ENCODE measurements at places on chromosomes 2 and 18.

DNA sequence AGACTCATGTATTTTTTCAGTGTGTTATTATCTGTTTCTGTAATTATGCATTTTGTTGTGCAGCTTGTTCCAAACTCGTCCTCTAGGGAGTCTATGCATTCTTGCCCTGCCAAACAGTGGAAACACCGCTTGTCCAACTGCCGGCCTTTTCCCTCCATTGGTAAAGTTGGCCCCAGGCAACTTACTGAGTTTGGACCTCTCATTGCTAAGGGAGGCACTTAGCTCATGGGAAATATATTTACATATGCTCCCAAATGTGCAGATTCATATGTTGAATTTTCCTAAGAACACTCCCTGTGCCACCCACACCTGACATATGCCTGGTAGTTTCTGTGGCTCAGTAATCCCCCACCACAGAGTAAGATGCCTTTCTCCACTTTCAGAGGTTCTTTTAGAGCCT lies 98.0 kb downstream of the TMEM185B start:
- no peak for DNase-seq

DNA sequence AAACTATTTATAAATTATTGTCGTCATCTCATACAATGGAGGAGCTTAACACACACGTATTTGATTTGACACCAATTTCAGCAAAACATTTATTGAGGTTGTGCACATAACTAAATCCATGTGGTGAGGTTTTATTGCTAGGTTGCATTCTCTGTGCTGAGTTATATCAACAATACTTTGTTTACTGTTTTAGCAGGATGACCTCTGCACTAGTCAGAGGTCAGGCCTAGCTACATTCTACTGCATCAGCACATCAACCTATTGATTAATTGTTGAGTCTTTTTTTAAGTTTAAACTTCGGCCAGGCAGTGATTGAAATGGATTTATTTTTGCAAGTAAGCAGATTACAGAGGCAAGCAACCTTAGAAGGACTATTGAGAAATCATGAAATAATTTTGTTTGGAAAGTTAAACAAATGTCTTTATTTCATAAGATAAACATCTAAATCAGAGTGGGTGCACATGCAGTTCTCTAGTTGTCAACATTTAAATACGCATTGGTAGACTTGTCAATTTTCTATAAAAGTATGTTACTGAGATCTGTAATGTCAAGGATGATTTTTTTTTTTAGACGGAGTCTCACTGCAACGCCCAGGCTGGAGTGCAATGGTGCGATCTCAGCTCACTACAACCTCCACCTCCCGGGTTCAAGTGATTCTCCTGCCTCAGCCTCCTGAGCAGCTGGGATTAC lies 75.2 kb upstream of the CD28 start:
- DNase-seq = no peak

DNA sequence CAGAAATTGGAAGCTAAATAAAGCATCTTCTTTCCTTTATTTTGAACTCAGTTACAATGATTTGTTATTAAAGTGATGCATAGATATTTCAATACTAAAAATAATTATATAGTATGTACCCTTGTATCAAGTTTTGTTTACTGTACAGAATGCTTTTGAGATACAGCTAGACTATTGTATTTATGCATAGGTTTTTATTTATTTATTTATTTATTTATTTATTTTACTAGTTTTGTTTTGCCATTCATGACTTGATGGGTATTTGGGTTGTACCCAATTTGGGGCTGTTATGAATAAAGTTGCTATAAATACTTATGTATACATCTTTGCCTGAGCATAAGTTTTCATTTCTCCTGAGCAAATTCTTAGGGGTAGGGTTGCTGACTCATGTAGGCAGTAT lies 118.7 kb upstream of the NXPH2 start:
- DNase-seq = no peak

- DNase-seq = no peak
Observed at GRCh38 chr2:99802734-99803133, 312.9 kb upstream of the REV1 start.

GRCh38 chr2:191678437-191679100 lies 633 bp downstream of the NABP1 start:
- peak; percentile 67 for DNase-seq

DNA sequence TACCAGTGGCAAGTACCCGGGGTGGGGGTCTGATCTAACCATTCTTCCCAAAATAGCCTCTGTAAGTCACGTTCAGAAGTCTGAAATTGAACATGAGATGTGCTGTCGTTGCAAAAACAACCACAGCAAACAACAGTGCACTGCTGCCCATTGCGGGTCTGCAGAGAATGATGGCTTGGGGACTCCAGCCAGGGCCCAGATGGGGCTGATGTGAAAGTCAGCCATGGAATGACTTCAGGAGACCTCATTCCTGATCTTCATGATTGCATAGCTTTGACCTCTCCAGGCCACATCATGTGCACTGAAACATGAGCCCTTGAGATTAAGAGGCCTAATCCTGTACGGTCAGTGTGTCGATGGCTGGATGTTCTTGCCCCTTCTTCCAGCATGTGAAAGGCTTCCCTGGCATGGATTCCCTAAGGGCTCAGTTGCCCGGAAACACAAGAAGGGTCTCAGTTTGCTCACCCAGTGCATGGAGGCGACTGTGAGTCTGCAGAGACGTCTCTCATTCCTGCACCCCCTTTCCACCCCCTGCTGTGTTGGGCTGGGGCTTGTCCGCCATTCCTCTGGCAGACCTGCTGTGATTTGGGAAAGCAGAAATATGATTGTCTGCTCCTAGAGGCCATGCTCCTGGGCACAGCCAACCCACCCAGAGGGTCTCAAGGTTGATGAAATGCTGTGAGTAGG lies 191.6 kb downstream of the SEPTIN10 start:
- DNase-seq = no peak

DNA sequence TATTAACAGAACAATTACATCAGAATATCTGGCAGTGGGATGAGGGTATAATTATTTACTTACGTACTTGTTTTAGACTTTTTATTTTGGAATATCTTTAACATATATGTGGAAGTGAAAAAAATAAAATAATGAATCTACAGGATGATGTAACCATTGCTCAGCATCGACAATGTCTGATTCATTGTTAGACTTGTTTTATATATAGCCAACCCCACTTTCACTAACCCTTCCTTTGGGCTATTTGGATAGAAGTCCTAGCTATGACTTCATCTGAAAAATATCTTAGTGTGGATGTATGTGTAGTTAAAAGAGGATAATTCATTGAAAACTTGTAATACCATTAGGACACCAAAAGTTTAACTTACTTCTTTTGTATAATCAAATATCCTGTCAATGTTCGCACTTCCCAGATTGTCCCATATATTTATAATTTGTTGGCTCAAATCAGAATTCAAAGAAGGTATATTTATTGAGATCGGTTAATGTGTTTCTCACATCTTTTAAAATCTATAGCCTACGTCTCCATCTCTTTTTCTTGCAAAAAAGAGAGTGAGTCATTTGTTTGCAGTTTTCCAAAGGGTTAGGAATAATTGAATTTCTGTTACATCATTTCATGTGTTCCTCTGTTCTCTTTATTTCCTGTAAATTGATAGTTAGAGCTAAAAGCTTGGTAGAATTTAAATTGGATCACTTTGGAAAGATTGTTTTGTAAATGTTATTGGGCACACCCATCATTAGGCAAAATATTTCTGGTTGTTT lies 506.1 kb upstream of the FAM98A start:
- DNase-seq = no peak

GRCh38 chr2:133658020-133658903 lies 90.0 kb upstream of the NCKAP5 start:
- DNase-seq = no peak

DNA sequence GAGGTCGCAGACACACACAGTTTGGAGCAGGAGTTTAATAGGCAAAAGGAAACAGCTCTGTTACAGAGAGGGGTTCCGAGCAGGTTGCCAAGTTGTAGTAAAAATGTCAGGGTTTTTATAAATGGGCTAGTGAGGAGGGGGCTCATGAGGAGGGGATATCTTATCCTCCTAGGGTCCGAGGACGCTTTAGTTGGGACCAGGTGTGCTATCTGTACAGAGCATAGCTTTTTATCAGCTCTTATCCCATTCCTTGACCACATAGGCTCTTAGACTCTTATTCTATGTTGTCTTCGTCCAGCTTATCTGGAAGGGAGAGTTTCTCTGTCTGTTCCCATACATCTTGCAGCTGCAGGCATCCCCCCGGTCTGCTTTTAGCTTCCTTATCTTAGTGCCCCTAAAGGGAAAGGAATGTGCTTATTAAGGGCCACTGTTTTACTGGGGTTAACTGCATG lies 44.7 kb downstream of the PDK1 start:
- no peak for DNase-seq

DNA sequence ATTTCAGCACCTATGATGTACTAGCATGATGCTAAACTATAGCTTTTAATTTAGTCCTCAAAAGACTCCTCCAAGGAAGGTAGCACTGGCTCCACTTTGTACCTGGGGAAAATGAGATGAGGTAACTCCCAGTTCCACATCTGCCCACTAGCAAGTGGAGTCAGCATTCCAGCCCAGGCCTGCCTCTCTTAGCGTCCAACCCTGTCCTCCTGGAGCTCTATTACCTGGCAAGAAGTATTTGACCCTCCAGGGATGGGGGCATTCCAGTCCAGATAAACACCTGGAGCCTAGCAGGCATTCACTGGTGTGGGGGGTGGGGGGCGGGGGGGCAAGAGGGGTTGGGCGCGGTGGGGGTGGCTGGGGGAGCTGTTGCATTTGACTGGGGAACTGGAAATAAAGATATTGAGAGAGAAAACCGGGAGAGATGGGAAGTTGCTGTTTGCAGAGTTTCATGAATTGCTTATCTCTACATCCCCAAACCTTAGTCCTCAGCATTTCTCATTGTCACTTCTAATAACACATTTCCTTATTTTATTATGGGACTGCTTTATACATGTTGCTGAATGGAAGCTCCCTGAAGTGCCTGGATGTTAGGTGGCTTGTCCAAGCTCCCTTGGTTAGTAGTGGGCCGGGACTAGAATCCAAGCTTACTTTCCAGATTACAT lies 22.0 kb upstream of the FZD5 start:
- no peak for DNase-seq

All from stimulated activated CD8-positive, alpha-beta memory T cell treated with anti-CD3 and anti-CD28 coated beads, Interleukin-2, amount 100 ng/mL, for 48 hours (primary cell).